NCI-H1092 (cell line): ENCODE measurements at places on chromosomes 1 and 21.

DNA sequence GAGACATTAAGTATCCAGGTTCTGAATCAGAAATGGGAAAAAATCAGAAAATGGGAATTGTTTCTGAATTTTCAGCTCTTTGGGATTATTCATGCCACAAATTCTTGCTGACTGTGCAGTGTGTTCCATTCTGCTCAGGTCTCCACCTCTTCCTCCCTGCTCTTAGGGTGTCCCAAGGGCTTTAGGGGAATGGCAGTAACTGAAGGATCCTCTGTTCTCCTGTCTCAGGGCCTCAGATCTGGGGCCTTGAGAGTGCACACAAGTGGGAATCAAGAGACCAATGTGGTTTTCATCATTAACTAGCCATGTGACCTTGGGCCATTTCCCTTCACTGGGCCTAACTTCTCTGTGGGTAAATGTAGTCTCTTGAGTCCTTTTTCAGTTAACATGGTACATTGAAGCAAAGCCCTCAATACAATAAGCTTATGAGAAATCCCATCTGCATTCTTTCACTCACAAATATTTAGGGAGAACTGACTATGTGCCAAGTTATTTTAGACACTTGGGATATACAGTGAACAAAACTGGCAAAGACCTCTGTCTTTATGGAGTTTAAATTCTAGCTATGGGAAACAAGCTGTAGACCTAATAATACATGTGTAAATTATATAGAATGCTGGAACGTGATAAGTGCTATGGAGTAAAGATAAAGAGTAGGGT, 75.7 kb upstream of the SPATA6 start:
- DNase-seq: no peak

DNA sequence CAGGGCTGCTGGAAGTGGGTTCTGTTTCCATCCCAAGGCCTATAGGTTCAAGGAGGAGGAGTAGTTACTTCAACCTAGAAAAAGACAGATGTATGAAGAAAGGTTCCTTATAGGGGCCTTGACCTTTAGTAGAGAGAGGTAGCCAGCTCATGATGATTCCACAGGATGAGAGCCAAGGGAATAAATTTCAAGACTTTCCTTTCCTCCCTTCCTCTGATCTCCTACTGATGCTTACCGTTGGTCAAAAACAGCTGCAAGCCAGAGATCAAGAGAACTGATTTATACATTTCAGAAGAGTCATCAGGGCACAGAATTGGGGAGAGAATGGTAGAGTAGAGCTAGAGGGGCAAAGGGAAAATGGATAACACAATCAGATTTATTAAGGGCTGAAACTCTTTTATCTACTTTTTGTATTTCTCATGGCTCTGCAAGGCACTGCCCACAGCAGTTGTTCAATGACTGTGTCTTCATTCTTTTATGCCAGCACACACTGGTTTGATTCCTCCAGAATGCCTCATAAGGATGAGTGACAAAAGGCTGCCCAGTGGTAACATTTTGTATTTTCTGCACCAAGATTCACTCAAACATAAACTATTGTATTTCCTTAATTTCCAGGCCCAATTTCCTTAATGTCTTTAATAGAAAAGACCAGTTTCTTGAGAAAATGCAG, 37.4 kb downstream of the AK5 start:
- DNase-seq: no peak

DNA sequence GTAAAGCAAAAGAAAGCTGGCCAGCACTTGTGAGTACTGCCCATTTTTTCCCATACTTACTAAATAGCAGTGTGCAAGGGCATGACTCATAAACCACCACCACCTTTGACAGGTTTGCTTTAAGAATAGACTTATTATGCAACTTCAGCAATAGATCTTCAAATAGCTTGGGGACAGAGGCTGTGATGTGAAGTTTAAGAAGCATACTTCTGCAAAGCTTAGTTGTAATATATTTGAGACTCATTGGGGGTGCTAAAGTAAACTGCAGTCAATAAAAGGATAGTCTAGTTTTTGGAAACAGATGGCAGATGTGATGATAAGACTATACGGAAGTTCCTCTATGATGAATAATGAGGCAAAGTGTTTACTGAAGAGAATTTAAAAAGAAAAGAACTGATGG, 210.0 kb downstream of the PLA2G4A start:
- DNase-seq: no peak

GRCh38 chr1:100936194-100936967, 40.5 kb downstream of the SLC30A7 start:
- no peak for DNase-seq

GRCh38 chr1:22263359-22263758, 120.5 kb upstream of the WNT4 start:
- DNase-seq: peak; percentile 54

DNA sequence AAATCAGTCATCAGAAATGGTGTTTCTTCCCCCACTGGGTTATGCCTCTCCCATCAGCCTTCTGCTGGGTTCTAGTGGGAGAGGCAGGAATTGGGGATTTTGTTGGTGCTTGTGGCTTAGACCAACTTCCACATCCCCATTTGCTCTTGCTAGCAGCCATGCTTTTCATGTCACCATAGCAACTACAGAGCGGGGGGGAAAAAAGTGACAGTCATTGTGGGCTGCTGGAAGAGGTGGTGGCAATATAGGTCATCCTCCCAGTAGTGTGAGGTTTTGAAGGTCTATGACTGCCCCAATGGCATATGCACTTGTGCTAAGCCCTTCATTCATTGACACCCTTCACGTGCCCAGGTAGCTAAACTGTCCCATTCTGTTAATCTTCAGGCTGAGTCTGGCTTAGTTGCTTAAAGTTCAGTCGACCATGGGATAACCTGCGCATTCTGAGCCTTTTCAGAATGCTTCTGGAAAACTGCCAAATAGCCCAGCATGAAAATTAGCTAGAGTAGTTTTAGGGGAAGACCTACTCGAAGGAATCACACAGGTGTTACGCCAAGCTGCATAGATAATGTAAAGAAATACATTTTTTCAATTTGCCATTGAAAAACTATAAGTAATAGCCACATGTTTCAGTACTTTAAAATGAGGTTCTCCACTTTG, 53.7 kb upstream of the ZNF326 start:
- DNase-seq: no peak

- no peak for DNase-seq
Observed at GRCh38 chr1:115793162-115793561, 24.6 kb upstream of the CASQ2 start.

GRCh38 chr1:21340230-21340945, 50.1 kb upstream of the ECE1 start:
- DNase-seq: no peak

DNA sequence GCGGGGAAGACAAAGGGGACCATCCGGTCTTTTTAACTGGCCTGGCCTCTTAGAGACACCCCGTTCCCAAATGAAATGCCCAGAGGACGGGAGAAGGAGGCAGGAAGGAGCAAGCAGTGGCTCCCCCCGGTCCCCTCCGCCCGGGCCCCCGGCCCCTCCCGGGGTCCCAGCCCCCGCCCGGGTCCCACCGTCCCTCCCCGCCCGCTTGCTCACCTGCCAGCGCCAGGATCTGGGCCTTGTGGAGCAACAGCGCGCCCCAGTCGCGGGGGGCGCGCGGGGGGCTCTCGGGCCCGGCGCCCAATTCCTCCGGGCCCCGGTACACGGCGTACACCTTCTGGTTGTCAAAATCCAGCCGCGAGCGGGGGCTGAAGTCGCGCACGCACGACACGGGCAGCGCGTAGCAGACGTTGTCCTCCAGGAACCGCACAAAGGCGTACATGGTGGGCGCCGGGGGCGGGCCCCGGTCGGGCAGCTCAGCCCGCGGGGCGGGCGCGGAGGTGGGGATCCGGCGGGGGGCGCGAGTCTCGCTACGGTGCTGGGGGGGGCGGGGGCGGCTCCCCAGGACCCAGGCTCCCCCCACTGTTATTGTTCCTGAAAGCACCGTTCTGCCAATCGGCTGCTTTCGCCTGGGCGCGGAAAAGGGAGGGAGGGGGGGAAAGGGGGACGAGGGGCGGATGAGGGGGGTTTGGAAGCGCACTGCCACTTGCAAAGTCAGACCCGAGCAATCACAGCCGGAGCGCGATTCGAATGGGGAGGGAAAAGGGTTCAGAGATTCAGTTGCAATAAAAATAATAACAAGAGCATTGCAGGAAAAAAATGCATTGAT, at the start of gene BEND5:
TSS of gene BEND5 (minus strand) at position 499 of the 826 bp plus-strand sequence. CDS start at position 439, 60 bp downstream.
- DNase-seq: peak; percentile 58

- DNase-seq: peak; percentile 77
Observed at GRCh38 chr1:6508154-6508815, 16.8 kb upstream of the PLEKHG5 start.

- no peak for DNase-seq
Observed at GRCh38 chr1:64933296-64934070, 32.9 kb downstream of the JAK1 start.
